Esophagus squamous epithelium (tissue), 5 donors: ENCODE measurements at places on chromosomes 16 and 17. TPM values are rescaled to one million over a fixed set of nuclear protein-coding genes. Genes with fewer than 3 reads are reported as not detected.

DNA sequence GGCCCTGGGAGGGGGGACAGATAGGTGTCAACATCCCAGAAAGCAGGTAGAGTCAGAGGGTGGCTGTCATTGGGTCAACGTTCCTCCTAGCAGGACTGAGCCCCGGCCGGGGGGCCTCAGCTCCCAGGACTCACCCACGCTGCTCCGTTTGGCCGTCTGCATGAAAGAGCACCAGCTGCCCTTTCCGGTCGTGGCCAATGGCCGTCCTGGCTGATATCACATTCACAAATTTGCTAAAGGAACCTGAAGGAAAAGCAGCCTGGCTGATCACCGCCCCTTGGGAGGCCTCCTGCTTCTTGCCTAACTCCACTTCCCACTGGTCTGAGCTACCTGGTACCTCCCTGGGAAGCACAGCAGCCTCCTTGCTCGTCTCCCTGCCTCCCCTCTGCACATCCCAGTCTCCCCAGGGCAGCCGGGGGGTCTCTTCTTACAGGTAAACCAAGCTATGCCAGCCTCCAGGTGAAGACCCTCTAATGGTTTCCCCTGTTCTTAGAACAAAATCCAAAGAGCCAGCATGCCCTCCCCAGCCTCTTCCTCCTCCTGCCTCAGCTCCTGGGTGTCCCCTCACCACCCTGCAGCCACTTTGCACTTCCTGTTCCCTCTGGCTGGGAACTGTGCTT is 3.4 kb downstream of the NAGPA start:
- no peak for DNase-seq

GRCh38 chr17:68961214-68961882 is 6.2 kb upstream of the ABCA8 start:
- DNase-seq, result no peak

DNA sequence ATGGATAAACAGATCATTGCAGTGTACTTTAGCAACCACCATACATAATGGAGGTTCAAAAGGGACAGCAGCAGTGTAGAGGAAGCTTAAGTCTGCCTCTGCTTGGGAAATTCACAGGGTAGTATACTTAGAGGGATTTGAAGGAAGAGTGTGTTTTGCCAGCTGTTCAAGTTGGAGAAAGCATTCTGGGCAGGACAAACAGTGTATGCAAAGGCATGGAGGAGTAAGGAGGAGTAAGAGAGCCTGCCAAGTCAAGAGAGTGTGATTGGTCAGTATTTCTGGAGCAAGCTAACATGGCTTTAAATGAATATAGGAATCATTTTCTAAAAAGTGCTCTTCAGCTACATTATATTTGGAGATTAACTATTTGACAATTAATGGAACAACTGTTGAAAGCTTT is 22.9 kb upstream of the PHAF1 start:
- DNase-seq, result no peak

Gene TK1
- total RNA-seq, result 18.0 TPM

Gene STAC2
- total RNA-seq, result 0.18 TPM

- DNase-seq, result no peak
Measured at GRCh38 chr17:66063686-66064085, 128.2 kb downstream of the CEP112 start.

DNA sequence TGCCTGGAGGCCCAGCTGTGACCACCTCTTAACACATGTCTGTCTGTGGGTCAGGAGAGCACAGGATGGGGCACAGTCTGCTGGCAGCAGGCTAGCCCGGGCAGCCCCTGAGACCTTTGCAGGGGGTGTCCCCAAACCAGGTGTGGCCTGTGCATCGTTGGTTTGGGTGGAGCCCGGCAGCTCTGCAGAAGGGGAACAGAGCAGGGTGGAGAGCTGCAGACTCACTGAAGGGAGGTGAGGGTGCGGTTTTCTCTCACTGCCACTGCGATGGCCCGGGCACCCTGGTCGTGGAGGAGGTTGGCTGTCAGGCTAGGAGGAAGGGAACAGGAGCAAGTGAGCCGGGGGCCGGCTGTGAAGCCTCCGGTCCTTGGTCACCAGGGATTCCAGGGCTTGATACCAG is 28.8 kb downstream of the NLRC3 start:
- DNase-seq, result no peak

GRCh38 chr17:80624864-80625263 is 80.2 kb downstream of the RPTOR start:
- no peak for DNase-seq

Gene UNC119
- total RNA-seq, result 17.4 TPM

- no peak for DNase-seq
Measured at GRCh38 chr17:57372156-57372555, 115.8 kb downstream of the MSI2 start.

Gene CAMKK1
- total RNA-seq, result 3.7 TPM

Gene FBF1
- 18.3 TPM for total RNA-seq

Gene ANKFY1
- 21.7 TPM for total RNA-seq

Gene CCDC40
- total RNA-seq, result 0.32 TPM

Gene C16orf92
- not detected for total RNA-seq

Gene ODAD4
- 0.38 TPM for total RNA-seq

Gene COTL1
- 24.3 TPM for total RNA-seq

DNA sequence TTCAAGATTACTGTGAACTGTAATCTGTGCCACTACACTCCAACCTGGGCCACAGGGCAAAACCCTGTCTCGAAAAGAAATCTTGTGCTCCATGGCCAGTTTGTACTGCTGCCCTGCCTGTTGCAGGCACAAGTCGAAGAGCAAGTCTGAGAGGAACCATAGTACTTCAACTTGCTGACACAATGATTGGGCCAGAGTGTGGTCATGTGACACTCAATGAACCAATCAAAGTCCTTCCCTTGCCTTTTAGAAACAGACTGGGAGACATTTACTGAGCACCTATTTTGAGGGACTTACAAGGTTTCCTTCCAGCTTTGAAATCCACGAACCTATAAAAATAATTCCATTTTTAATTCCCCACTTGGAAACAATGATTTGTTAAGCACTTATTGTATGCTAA is 39.8 kb upstream of the TMC5 start:
- no peak for DNase-seq

- DNase-seq, result no peak
Measured at GRCh38 chr17:42698736-42699414, 16.5 kb downstream of the CNTNAP1 start.
